Activated CD4-positive, alpha-beta T cell treated with anti-CD3 and anti-CD28 coated beads for 36 hours (primary cell): ENCODE measurements at places on chromosomes 4 and X.
A peak's percentile ranks its signal among the peaks of the same experiment; 100 is the strongest.

DNA sequence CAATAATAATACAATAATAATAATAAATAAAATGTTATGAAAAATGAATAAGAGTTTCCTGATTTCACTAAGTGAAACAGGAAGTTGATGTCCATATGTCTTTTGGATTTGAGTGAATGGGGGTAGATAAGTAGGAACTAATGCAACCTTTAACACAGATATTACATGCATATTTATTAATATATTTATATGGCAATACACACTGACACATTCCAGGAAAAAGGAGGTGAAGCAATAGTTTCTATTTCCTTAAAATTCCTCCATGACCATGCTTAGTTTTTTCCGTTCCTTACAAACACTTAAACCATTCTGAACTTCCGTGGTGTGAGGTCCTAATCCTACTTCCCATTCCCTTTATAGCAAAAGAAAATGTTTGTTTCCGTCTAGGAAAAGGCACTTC lies 48.3 kb downstream of the ATXN3L start:
- DNase-seq, result no peak

- no peak for DNase-seq
These were observed 35.5 kb downstream of the NWD2 start for GRCh38 chr4:37279894-37280592.

GRCh38 chr4:134601706-134602105 lies 400.1 kb upstream of the PABPC4L start:
- DNase-seq, result no peak

- peak; percentile 39 for DNase-seq
These were observed 190.6 kb upstream of the RBPJ start for GRCh38 chr4:26130173-26130572.

- DNase-seq, result peak; percentile 59
These were observed 256.3 kb downstream of the CENPC start for GRCh38 chr4:67288964-67289363.

- DNase-seq, result no peak
These were observed 69.4 kb upstream of the AGA start for GRCh38 chr4:177511611-177512010.

- DNase-seq, result peak; percentile 84
These were observed 745 bp downstream of the SLC39A8 start for GRCh38 chr4:102344520-102344953.

DNA sequence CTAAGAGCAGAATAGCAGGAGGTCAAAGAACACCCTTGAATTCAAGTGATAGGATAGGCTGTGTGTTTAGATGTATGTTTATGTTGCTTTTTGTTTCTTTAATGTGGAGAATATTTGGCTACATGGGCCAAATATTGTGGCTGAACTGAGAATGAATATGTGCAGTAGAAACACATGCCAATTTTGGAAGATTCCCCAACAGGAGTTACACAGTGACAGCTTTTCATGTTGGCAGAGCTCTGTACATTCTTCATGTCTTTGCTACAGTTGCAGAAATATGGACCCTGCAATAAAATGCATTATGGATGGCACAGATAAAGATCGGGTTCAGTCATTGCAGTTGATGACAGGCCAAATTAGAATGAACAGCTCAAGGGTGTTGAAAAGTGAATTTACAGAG lies 82.8 kb upstream of the SLC4A4 start:
- no peak for DNase-seq

DNA sequence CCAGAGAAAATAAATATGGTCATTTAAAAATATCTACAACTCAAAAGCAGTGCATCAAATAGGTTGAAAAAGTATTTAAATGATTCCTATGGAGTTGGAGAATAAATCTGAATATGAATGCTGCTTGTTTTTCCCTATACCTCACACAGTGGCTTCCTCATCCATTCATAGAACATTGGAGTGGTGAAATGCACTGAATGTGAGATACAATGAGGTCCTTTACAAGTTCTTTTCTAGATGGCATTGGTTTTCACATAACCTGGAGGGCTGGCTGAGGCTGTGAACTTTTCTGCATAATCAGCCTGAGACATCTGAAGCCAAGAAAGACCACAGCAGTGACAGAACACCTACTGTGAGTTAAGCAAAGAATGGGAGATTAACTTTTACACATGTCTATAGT lies 279.1 kb upstream of the NRK start:
- no peak for DNase-seq

GRCh38 chrX:330726-331150 lies 12.1 kb upstream of the GTPBP6 start:
- no peak for DNase-seq

GRCh38 chr4:177448850-177449249 lies 6.6 kb upstream of the AGA start:
- DNase-seq, result no peak

GRCh38 chr4:52869196-52869595 lies 7.1 kb downstream of the RASL11B start:
- no peak for DNase-seq

GRCh38 chr4:17094159-17094875 lies 195.9 kb upstream of the LDB2 start:
- DNase-seq, result no peak

GRCh38 chr4:83536362-83537272 lies 709 bp downstream of the GPAT3 start:
- DNase-seq, result peak; percentile 23

DNA sequence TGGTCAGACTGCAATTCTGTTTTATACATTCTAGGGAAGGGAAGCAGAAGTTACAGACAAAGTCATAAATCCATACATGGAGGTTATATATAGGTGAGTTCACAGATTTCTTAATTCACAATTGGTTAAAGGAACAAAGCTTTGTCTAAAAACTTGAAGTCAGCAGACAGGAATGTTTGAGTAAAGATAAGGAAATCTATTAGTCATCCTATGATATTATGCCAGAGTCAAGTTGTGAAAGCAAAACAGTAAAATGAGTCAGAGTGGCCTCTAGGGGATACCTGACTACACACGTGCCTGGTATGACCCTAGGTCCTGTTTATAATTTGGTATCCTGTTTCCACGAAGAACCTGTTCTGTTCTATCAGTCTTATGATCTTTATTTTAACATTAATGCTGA lies 31.5 kb downstream of the ACTRT1 start:
- no peak for DNase-seq

DNA sequence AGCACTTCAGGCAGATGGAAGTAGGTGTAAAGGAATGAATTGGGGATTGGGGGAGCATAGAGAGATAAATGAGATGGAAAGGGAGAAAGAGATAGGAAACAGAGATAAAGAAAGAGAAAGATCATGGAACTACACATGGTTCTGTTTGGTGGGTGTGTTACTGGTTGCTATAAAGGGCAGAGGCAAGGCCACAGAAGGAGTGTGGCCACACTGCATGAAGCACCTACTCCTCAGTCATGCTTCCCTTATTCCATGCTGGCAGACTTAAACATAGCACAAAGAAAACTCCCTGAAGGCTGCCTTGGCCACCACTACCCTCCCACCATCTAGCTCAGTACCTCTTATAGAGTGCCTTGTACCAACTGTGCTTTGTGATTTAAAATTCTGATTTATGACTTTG lies 56.9 kb downstream of the OPHN1 start:
- DNase-seq, result no peak

DNA sequence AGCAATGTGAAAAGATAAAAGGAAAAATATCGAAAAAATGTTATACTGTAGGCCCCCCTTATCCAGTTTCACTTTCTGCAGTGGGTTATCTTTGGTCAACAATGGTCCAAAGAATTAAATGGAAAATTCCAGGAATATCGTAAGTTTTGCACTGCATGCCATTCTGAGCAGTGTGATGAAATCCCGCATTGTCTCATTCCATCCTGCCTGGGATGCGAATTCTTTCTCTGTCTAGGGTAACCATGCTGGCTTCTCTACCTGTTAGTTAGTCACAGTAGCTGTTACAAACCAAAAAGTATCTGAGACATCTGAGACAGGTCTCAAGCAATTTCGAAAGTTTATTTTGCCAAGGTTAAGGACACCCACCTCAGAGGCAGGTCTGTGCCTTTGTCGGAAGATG lies 170.3 kb downstream of the COX18 start:
- no peak for DNase-seq

GRCh38 chr4:174591243-174592021 lies 69.1 kb upstream of the HPGD start:
- DNase-seq, result no peak
